ENCODE measurements at places on chromosomes 5 and 9.

- no peak for DNase-seq
Observed at GRCh38 chr5:79173626-79174025, 62.0 kb downstream of the BHMT start.

- no peak for DNase-seq
Observed at GRCh38 chr5:151958111-151958510, 33.5 kb upstream of the GLRA1 start.

DNA sequence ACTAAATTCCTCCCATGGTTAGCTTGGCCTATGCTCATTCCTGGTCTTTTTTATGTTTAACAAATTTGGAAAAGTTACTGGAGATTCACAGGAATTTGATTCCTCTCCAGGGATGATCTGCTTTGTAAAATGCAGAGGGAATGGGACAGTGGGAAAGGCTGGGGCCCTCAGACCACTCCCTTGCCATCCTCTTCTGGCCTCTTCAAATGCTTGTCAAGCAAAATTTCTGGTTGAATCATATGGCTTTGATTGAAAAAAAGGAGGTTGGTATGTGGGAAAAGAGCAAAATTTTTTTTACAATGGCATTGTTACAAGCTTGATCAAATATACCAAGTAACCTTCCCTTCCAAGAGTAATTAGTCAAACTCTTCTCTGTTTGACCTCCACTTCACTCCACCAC lies 225.1 kb downstream of the PIK3R1 start:
- DNase-seq: no peak

- no peak for DNase-seq
Observed at GRCh38 chr9:88889386-88889785, 101.9 kb upstream of the S1PR3 start.

- DNase-seq: no peak
Observed at GRCh38 chr5:6728795-6729183, 15.6 kb downstream of the TENT4A start.

DNA sequence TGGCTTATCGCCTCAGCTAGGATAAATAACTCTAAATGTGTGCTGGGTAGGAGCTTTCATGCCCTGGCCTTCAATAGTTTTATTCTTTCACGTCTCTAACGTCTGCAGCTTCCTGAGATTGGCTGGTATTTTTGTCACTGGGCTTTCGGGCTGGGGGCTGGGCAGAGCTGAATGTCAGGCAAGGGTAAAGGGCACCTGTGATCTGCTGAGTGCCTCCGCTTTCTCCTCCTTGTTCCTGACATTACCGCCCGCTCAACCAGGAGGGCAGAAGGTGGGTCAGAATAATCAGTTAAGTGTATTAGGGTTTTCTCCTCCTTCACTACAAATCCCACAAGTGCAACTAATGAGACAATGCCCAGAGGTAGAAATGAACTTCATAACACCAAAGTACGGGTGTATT lies 216.6 kb downstream of the TSSK1B start:
- DNase-seq: no peak
